ENCODE measurements at places on chromosomes 7 and 10.

- DNase-seq, result no peak
Measured at GRCh38 chr10:78229489-78229888, 195.8 kb downstream of the RPS24 start.

GRCh38 chr7:117673367-117673766 is 193.5 kb downstream of the CFTR start:
- no peak for DNase-seq

- no peak for DNase-seq
Measured at GRCh38 chr7:475425-475728, 44.3 kb downstream of the PDGFA start.

- DNase-seq, result no peak
Measured at GRCh38 chr10:131162866-131163843, 148.4 kb downstream of the TCERG1L start.

DNA sequence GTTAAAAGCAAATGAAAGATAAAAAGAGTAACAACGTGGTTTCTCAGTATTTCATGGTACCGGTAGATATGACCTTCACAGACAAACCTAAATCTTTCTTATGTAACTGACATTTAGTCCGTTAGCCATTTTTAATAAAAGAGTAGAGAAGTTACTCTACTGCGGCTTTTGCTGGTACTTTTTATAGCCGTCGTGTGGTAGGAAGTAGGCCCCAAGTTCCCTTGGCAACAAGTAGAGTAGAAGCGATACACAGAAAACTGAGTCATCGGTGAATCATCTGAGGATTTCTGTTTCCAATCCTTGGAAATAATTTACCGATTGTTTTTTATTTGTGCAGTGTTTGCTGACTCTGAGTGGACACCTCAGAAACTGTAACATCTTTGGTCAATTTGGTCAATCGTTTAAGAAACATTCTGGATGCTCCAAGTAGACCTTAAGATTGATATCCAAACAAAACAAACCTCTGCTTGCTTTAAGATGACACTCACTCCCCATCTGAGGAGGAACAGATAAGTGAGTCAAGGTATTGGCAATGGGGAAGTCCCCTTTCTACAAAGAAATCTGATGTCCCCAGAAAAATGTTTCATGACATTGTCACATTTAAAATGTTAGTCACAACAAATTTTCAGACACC is 63.9 kb upstream of the AHR start:
- DNase-seq, result peak; percentile 89

DNA sequence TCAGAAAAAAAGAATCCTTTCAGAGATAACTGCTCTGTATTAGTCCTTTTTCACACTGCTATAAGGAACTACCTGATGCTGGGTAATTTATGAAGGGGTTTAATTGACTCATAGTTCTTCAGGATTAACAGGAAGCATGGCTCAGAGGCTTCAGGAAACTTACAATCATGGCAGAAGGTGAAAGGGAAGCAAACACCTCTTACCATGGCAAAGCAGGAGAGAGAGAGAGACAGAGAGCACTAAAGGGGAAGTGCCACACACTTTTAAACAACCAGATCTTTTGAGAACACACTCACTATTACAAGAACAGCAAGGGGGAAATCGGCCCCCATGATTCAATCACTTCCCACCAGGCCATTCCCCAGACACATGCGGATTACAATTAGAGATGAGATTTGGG is 114.2 kb downstream of the TES start:
- DNase-seq, result no peak

GRCh38 chr7:89728481-89728880 is 425.8 kb upstream of the STEAP1 start:
- DNase-seq, result no peak

DNA sequence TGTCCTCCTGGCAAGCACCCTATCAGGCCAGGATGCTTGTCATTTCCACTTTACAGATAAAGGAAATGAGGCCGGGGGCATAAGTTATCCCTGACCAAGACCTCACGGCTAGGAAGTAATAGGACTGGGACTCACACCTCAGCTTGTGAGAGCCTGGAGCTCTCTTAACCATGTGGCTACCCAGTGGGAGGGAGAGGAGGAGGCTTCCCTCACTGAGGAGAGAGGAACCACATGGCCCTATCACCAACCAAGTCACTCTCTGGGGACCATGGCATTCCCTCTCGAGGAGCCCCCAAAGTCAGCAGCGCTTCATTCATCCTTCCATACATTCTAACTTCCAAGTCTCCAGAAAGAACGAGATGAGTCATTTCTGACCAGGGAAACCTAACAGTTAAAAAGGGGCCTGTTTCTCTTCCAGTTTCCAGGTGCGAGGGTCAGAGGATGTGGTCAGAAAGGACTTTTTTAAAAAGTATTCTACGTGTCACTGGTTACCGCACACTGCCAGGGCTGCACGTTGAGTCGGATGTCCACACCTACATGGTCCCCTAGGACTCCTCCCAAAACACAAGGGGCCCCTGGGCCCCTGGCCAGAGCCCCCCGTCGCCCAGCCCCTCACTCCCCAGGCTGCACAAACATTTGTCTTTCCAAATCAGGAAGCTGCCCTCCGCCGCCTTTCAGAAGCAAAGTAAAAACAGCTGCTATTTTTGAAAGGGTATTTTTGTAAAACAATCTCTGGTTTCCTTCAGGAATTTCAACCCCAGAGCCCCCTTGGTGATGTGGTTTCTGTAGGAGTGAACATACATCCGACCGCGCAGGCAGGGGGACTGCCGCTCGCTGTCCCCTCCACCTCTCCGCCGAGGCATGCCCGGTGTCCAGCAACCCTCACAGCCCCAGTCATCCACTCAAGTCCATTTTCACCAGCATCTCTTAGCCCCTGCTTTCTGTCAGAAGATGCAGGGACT is 128.2 kb upstream of the CHST15 start:
- DNase-seq, result no peak

GRCh38 chr7:152395112-152395511 is 40.7 kb downstream of the KMT2C start:
- no peak for DNase-seq

GRCh38 chr7:70624500-70625103 is 507.3 kb upstream of the GALNT17 start:
- DNase-seq, result no peak

- no peak for DNase-seq
Measured at GRCh38 chr10:104127411-104127810, 5.4 kb downstream of the SFR1 start.

- no peak for DNase-seq
Measured at GRCh38 chr7:17991866-17992648, 35.6 kb downstream of the PRPS1L1 start.

DNA sequence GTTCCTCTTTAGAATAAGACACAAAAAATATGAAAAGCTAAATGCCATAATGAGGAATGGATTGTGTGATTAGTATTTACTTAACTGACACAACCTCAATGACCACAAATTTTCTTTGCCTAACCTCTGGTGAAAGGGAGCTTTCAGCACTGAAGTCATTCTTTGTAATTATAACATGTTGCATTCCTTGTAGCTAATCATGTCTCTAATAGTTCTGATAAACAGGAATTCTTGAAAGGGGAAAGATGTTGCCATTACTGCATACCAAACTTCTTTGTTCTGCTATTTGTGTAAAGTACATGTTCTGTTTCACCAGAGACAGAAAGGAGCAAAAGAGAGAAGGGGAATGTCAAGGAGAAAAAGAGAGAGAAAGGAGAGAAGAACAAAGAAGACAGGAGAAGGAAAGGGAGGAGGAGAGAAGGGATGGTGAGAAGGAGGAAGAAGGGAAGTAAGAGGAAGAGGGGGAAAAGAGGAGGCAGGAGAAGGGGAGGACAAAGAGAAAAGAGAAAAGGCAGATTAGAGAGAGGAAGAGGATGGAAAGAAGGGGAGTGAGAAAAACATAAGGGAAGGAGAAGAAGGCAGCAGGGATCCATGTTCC is 120.9 kb downstream of the SEMA3D start:
- DNase-seq, result no peak

- DNase-seq, result no peak
Measured at GRCh38 chr7:41970941-41971340, 266.1 kb downstream of the GLI3 start.

- no peak for DNase-seq
Measured at GRCh38 chr10:69073736-69074364, 14.1 kb upstream of the SRGN start.

DNA sequence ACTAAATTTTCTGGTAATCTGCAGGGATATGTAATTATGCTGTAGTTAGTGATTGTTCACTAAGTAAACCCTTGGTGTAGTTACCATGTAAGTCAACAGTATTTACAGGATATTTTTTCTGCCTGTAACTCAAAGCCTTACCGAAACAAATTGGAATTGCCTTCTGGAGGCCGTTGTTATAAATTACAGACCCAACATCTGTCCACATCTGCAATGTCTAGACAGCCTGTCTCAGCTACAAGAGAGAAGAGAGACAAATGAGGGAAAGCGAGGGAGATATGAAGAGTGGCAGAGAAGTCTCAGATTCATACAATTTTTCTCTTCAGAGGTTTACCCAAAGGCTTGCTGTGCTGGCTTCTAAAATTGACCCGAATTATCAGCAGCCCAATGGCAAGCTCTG is 23.7 kb upstream of the BTRC start:
- no peak for DNase-seq

GRCh38 chr10:61000769-61001730 is 57.1 kb upstream of the RHOBTB1 start:
- DNase-seq, result no peak

GRCh38 chr7:156703773-156704482 is 63.4 kb downstream of the RNF32 start:
- DNase-seq, result no peak

- DNase-seq, result no peak
Measured at GRCh38 chr10:77084431-77085144, 553.0 kb downstream of the KCNMA1 start.

DNA sequence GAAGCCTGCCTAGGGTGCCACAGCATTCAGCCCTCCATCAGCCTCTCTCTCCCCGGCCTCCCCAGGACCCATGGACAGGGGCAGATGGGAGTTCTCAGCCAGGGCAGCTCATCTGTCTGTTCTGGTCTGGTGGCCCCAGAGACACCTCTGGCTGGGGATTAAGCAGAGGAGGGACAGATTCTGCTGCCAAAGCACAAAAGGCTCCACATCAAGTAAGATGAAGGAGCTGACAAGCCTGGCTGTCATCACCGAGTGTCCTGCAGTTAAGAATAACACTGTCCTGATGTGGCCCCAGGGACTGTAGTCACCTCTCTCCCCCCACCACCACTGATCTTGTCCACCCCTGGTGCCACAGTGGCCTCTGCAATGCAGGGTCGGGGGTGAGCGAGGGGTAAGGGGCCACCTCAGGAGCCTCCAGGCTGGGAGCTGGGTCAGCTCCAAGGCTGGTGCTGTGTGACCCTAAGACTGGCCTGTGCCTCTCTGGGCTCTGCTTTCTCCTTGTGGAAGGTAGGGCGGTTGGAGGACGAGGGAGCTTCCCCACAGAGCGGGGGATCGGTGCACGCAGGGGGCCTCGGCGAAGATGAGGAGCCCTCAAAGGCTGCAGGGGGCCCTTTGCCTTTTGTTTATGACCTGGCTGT is 18.7 kb downstream of the C10orf105 start:
- DNase-seq, result no peak

- no peak for DNase-seq
Measured at GRCh38 chr10:43452356-43452914, 15.5 kb downstream of the ZNF487 start.

DNA sequence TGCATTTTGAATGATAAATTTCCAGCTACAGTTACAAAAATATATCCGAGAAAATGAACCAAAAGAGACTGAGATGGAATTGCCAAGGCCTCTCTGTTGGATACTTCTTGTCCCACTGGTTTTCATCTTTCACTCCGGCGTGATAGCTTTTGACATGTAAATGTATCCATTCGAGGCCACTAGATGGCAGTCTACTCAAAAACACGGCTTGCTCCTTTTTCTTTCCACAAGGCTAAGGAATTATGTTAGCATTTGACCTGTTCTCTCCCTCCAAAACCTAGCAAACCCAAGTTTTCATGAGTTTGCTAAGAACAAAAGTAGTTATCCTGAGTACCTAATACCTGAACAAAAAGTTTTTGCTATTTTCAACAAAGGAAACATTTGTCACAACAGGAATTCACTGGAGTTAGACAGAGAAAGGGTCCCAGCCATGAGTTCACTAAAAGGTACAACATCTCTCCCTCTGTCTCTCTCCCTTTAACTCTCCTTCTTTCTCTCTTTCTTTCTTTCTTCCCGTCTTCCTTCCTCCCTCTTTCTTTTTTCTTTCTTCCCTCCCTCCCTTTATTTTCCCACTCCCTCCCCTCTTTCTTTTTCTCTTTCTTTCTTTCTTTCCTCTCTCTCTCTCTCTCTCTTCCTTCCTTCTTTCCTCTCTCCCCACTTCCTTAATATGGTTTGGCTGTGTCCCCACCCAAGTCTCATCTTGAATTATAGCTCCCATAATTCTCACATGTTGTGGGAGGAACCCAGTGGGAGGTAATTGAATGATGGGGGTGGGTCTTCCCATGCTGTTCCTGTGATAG is 207.9 kb upstream of the MYO3A start:
- no peak for DNase-seq

DNA sequence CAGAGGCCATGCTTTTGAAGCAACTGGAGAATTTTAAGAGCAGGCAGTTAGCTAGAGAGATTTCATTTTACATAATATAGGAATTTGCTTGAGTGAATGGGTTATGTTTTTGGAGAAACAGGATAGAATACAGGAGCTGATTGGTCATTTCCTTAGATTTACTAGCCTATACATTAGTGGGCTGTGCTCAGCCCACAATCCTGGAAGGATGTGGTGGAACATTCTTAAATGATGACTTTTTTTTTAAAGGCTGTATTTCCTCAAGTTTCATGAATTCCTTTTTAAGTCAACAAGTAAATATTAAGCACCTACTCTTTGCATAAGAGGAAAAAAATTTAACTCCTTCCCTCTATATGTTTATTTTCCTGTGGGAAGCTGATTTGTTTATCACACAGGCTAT is 314.4 kb upstream of the BMPER start:
- DNase-seq, result no peak

GRCh38 chr7:159128767-159129166 is 15.9 kb downstream of the VIPR2 start:
- no peak for DNase-seq

DNA sequence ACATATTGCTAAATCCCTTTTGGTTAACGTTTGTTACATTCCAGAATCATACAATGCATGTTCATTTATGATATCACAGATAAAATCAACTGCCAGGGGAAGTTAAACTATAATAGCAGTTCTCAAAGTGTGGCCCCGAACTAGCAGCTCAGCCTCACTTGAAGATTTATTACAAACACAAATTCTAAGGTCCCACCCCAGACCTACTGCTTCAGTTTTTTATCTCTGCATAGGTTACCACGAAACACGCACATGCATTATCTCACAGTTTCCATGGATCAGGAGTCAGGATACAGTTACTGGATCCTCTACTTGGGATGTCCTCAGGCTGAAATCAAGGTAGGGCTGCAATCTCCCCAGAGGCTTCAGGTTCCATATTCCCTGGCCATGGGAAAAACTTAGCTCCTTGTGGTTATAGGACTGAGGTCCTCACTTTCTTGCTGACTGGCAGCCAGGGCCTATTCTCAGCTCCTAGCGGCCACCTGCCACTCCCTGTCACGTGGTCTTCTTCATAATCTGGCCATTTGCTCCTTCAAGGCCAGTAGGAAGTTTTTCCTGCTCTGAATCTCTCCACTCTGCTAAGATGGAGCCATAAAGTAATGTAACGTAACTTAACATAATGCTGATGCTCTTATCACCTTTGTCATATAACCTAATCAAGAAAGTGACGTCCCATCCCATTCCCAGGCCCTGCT is 50.5 kb upstream of the YAE1 start:
- DNase-seq, result no peak

- DNase-seq, result no peak
Measured at GRCh38 chr10:88657901-88658300, 6.3 kb upstream of the LIPF start.

- no peak for DNase-seq
Measured at GRCh38 chr7:1197997-1198625, 34.6 kb upstream of the UNCX start.

GRCh38 chr7:93955304-93955703 is 33.8 kb downstream of the GNG11 start:
- DNase-seq, result no peak
